ENCODE measurements at places on chromosomes 2 and 18. TPM values are rescaled to one million over a fixed set of nuclear protein-coding genes. Genes with fewer than 3 reads are reported as not detected.

The LHCGR gene
- total RNA-seq, result not detected

DNA sequence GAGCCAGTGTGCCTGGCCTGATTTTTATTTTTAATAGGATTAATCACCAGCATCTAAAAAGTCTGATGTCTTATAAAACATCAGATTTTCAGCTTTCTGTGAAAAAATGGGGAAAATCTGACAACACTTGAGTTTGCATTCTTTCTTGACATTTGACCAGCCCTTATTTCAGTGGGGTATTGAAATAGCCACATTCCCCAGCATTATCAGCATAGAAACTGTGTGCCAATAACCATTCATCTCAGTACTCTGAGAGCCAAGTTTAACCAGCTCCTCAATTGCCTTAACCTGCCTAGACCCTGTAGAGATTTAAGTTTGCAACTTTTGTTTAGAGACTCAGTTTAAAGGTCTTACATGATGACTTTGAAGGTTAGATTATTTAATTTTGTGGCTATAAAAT lies 155.0 kb downstream of the CERS6 start:
- DNase-seq, result no peak
- H3K4me3 ChIP-seq, result no peak overlapping the region
- H3K27ac ChIP-seq, result no peak overlapping the region
- H3K4me1 ChIP-seq, result peaks cover 27% of the 10 kb centered on the region
- H3K27me3 ChIP-seq, result no peaks in the 10 kb centered on the region

DNA sequence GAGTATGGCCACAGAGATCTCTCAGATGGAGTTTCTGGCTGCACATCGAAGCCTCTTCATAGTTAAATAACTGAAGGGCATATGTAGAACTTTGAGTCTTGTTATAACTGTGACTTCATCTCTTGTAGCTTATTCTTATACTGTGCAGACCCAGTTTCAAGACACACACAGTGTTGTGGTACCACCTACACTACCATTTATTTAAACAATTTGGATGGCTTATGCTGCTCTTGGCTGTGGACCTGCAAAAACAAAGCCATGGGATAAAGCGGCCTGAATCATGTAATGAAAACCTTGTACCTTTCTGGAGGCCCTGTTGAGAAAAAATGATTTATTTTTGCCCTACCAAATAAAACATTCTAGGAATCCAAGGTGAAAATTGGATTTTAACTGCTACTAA lies 262.8 kb upstream of the RASGRP3 start:
- no peak for DNase-seq
- no peak overlapping the region for H3K4me3 ChIP-seq
- H3K4me1 ChIP-seq, result no peaks in the 10 kb centered on the region
- H3K36me3 ChIP-seq, result no peaks in the 10 kb centered on the region
- no peak overlapping the region for H3K27ac ChIP-seq

The MEIS1 gene
- not detected for total RNA-seq

The HOXD3 gene
- total RNA-seq, result not detected

The FAM237A gene
- total RNA-seq, result not detected

DNA sequence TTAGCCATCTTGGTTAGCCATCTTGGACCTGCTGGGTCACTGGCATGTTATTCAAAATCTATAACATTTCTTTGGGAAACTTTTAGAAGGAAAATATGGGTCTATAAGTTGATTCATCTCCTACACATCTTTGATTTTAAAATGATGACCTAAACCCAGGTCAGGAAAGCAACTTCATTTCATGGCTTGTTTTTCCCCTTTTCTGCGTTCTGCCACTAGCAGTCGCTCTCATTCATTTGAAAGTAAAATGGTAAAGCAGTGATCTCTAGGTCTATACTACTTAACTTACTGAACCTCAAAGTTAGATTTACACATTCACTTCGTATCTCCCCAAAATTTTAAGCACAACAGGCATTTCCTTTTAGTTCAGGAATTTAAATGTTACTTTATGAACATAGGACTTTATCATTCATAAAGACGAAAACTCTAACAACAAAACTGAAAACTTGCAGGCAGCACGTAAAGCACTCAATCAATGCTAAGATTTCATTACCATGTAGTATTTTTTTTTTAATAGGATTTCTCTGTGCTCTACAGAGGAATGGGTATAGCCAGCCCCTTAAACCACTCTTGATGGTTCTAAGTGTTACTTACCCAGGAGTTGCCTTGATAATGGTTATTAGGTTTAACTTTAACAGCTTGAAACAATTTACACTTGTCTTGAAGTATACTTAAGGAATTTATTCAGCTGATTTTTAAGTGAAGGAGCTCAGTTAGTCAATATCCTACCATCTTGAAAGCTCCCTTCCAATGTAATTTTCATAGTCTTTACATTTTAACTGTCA lies 62.5 kb downstream of the GORASP2 start:
- DNase-seq, result no peak
- no peak overlapping the region for H3K4me3 ChIP-seq
- no peak overlapping the region for H3K27ac ChIP-seq
- H3K27me3 ChIP-seq, result no peaks in the 10 kb centered on the region

DNA sequence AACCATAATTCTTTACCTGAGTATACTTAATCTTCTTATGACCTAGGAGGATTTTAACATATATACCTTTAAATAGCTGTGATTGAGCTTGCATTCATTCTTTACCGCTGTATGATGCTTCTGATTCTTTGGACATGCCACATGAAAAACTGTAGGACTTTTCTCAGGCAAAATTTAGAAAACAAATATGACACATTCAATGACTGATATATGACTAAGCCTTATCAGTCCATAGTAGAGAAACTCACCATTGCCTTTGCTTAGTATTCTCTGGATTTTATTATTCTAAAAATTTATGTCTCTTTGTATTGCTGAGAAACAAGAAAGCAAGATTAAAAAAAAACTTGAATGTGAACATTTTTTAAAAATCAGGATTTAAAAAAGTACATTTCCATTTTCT lies 3.7 kb downstream of the FAM171B start:
- DNase-seq, result no peak
- H3K36me3 ChIP-seq, result no peaks in the 10 kb centered on the region
- H3K4me1 ChIP-seq, result peaks cover 9% of the 10 kb centered on the region
- peaks cover 46% of the 10 kb centered on the region for H3K27me3 ChIP-seq
- H3K27ac ChIP-seq, result no peak overlapping the region
- H3K4me3 ChIP-seq, result no peak overlapping the region

Data from activated naive CD4-positive, alpha-beta T cell treated with anti-CD3 and anti-CD28 coated beads for 36 hours (primary cell).